ENCODE measurements at places on chromosomes 4 and X. TPM values are rescaled to one million over a fixed set of nuclear protein-coding genes. Genes with fewer than 3 reads are reported as not detected.

RAI2 gene
- 47.4 TPM for total RNA-seq

NCAPG gene
- total RNA-seq = 1.5 TPM

TCEAL7 gene
- 15.7 TPM for total RNA-seq

GLRA3 gene
- total RNA-seq = not detected

GRCh38 chr4:141643557-141643956 lies 7.2 kb downstream of the IL15 start:
- DNase-seq = no peak

GRCh38 chr4:2651546-2651945 lies 104.6 kb downstream of the TNIP2 start:
- DNase-seq = no peak

GRCh38 chrX:119638725-119639471 lies 32.7 kb upstream of the NKRF start:
- DNase-seq = no peak

Data from vagina (tissue), 2 donors.